Femur (tissue), 1 donor: ENCODE measurements at places on chromosomes 2 and 18.

DNA sequence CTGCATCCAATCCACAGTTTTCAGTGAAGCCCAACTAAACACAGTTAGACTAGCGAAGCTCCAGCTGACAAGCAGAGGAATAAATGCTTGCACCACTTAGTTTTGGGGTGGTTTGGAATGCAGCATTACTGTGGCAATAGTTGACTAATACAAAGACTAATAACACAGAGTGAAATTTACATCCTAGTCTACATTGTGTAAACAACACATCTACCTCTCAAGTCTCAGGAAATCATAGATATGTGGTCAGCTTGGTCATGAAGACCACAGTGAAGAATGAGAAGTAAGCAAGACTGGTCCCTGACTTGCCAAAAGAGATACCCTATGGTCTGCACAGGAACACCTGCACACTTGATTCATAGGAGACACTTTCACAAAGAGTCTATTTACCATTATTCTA, 155.1 kb upstream of the TANK start:
- DNase-seq = no peak

- no peak for DNase-seq
Measured at GRCh38 chr2:138123741-138124140, 159.5 kb downstream of the HNMT start.

DNA sequence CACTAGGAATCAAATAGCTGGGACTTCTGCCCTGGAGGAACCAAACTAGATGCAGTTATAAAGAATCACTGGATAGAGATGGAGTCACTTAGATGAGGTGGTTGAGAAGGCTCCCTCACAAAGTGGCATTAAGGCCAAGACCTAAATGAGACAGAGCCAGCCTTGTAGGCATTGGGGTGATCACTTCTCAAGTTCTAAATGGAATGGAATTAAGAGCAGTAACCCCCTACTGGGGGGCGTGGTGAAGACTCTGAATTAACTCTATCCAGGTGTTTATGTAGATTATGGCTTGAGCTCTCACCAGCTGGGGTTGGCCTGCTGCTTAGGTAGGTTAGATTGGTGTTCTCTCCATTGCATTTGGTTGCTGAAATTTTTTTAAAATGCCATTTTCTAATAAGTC, 71.3 kb downstream of the TTC27 start:
- no peak for DNase-seq

DNA sequence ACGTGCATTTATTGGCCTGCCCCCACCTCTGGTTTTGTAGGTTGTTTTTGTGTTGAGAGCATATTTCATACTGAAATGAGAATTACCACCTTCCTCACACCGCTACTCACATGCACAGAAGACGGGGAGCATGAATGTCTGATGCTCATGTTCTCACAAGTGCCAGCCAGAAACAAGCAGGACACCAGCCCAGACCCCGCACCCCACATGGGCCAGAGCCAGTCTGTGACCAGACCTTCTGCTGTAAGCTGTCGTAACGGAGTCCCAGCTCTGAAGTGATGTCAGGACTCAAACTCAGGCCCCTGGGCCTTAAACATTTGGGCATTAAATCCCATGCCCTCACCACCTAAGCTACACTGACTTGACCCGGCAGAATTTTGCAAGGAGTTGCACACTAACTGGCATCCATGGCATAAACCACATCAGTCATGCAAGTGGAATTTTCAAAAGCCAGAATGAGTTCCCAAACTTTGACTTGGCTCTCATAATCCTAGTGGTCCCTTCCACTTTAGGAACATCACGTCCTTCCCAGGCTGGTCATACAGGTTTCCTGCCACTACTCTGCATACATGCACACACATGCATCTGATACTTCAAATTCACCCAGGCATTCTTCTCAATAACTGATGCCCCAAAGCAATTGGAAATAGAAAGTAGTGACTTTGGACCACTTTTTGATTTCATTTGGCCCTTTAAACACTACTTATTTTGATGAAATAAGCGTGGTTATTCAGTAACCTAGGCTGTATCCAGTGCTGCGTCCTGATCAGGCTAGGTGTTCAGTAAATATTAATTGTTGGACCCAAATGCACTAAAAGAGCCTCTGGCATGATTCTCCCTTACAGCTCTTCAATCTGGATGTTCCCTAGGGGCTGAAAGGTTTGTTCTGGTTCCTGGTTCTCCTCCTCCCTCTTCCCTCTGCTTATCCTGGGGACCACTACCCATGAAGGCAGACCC, 223.1 kb upstream of the ID2 start:
- DNase-seq = no peak

- DNase-seq = no peak
Measured at GRCh38 chr2:131656816-131657633, 129.3 kb downstream of the CCDC74A start.

GRCh38 chr2:10839813-10840212, 27.2 kb upstream of the PDIA6 start:
- DNase-seq = peak; percentile 33

GRCh38 chr2:71611247-71611646, 157.9 kb downstream of the DYSF start:
- peak; percentile 19 for DNase-seq

DNA sequence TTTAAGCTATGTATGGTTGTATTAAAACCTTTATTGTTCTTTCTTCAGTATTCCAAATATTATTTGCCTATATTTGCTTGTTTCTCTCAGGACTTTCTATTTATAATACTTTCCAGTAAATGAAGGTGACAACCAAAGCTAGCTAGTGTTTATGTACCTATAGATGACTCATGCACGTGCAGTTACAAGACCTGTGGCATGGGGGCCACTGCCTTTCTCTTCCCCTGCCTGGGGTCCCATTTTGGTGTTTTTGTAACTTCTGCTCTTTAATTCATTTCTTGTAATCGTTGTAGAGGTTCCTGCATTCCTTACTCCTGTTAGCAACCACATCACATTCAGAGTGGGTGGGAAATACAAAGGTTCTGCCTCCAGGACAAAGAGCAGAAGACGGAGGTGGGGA, 364.6 kb downstream of the PTPRM start:
- no peak for DNase-seq

DNA sequence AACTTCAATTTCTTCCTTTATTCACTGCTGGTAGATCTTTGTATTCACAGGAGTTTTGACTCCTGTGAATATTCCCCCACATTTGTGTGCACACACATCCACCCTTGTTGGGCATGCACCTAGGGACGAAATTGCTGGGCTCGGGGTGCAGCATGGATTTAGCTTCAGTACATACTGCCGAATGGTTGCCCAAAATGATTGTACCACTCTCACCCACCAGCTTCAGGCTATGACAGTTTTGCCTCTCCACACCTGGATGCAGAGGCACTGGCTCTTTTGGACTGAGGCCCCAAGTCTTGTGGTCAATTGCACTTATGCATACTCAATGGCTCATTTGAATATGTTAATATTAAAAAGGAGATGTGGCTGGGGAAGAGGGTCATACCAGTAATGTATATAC, 65.1 kb upstream of the ODC1 start:
- DNase-seq = no peak

DNA sequence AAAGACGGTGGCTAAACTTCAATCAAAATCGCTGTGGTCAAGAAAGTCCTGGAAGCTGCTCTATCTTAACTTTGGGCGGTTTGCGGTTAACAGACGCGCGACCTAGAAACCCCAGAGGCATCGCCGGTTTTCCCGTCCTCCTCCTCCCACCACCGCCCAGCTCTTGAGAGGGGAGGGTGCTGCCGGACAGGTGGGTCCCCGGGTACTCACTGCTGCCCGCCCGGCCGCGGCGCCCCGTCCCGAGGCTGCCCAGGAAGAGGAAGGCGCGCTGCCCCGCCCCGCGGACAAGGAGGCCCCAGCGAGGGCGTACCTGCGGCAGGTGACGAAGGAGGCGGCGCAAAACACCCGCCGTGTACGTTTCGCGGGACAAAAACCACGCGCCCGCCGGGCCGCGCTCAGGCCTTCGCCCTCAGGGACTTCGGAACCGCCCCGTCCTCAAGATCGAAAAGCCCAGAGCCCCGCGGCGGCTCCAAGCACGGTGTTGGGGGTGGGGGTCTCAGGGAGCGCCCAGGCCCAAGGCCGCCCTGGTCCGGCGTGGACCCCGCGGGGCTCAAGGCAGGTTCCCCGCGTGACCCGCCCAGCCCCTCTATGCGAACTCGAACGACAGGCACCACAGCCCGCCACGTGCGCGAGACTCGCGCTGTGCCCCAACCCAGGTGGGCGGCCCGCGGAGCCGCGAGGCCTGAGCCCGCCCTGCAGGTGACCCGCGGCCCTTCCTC, at the start of gene SH3YL1:
Gene SH3YL1 (minus strand): TSS at position 259 of the 719 bp plus-strand sequence. CDS start 48 bp downstream, at position 211.
- peak; percentile 41 for DNase-seq

DNA sequence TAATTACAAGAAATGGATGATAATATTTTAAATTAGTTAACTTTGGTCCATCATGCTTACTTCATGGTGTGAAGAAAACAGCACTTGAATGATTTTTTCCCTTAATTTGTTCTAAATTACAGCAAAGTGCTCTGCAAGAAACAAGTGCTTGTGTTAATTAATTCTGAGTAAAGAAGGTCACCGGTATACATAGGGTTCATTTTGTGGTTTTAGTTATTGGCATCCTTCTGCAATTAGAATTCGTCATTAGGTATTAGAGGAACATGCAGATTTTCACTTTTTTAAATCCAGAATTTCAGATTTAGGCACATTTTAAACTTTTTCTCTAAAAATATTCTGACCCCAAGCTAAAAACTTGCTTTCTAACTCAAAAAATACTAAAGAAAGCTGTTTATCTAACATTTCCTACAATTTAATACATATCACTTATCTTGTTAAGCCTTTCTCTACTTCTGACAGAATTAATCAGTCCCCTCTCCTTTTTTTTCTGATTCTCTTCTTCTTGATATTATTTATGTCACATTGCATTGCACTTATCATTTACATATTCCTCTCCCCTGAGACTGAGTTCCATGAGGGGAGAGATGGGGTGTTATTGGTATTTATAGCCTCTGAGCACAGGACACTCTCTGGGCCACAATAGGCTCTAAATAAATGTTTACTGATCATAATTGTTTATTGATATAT, 129.2 kb downstream of the PLA2R1 start:
- DNase-seq = no peak

- DNase-seq = peak; percentile 65
Measured at GRCh38 chr18:7234091-7234490, 3.2 kb downstream of the LRRC30 start.

- no peak for DNase-seq
Measured at GRCh38 chr2:148493822-148494563, 150.6 kb upstream of the EPC2 start.

DNA sequence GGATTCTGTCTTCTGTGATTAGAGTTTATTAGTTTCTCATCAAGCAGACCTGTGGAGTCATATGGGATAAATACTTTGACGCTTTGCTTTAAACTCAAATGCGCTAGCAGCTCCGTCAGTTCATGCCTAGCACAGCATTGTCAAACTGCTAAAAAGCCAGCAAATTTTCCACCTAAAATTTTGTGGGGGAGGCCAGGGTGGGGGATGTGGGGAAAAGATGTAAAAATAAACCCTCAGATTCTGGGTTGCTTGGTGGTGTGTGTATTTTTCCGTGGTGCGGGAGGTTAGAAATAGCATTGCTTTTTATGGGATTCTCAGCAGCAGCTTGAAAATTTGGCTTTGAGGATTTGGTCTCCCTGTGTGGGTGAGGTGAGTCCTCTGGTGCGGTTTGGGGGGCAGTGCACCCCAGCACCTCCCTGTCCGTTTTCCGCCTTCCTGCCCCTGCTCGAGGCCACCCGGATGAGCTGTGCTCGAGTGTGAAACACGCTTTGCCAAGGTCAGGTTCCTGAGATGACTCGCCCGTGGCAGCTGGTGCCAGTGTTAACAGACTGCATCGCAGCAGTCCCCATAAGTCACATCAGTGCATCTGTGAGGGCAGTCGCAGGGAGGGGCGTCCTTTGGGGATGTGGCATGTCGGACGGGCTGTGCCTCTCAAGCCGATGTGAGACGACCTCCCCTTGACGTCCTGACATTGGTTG, 65.9 kb downstream of the LDLRAD4 start:
- peak; percentile 48 for DNase-seq

DNA sequence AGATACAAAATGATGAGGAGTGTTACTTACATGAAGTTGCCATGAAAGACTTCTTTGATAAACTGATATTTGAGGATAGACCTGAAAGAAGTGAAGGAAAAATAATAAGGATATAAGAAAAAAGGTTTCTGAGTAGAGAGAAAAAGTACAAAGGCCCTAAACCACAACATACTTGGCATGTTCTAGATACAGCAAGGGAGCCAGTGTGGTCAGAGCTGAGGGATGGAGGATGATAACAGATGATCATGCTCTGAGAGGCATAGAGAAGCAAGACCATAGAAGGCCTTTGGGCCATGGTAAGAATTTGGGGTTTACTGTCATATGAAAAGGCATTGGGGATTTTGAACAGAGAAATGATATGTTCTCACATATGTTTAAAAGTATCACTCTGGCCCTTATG, 424.1 kb upstream of the CHST9 start:
- no peak for DNase-seq

GRCh38 chr2:55269645-55269990, 587 bp upstream of the MTIF2 start:
- no peak for DNase-seq

GRCh38 chr2:147255812-147256211, 589.0 kb upstream of the ACVR2A start:
- DNase-seq = no peak

GRCh38 chr2:47009253-47009767, 93.7 kb upstream of the MCFD2 start:
- no peak for DNase-seq
